ENCODE measurements at places on chromosomes 6 and 20.

DNA sequence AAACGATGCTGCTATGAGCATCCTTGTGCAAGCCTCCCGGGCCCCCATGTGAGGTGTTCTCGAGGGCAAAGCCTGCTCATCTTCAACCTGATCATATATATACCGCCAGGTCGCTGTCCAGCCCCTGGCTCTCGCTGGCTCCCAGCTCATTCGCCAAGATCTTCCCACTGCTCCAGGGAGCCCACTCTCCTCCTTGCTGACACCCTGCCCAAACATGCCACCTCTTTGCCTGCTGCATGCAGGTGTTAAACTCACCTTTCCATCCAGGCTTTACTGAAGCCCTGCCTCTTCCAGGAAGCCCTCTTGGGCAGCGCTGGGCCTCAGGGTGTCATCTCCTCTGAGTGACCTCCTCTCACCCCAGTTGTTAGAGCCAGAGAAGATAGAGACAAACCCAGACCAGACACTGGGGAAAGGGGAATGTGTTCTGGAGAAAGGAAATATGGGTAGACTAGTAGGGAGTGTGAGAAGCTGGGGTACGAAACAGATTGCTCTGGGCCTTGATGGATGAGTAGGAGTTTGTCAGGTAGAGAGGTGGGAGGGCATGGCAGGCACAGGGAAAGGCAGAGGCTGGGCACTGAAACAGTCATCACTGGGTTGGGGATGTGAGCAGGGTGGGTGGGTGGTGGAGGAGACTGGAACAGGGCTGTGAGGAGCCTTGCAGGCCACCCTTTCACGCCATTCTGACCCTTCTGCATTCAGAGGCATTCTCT, 1.2 kb upstream of the DLGAP4 start:
- no peak for DNase-seq

DNA sequence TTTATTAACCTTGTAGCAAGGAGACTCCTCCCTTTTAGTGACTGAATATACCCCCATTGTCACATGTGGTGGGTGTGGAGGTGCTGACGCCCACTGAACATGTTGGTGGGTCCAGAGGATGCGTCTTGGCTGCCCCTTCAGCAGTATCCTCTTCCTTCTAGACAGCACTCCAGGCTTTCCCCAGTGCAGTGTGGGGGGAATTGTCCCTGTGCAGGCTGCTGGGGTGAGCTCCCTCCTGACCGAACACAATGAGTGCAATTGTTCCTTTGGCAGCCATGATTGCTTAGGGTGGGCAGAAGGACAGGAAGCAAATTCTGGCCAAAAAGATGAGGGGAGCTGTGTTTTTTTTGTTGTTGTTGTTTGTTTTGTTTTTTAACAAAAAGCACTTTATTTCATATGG, 209.3 kb upstream of the PDE10A start:
- no peak for DNase-seq

DNA sequence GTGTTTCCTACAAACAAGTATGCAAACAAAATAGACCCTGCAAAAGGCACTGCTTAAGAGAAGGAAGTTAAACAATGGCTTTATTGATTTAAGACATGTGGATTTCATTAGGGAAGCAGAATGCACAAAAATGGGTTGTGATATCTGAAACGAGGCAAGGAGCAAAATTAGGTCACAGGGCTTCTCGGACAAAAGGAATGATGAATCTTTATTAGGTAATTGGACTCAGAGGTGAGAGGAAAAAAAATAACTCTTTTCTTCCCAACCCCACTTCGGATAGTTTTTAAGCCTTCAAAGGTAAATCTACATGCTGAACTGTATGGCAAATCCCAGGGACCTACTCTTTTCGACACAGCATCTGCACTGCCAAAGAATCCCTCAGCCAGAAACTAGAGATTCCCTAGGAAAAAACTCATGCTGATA, 183.0 kb upstream of the TAB2 start:
- no peak for DNase-seq

DNA sequence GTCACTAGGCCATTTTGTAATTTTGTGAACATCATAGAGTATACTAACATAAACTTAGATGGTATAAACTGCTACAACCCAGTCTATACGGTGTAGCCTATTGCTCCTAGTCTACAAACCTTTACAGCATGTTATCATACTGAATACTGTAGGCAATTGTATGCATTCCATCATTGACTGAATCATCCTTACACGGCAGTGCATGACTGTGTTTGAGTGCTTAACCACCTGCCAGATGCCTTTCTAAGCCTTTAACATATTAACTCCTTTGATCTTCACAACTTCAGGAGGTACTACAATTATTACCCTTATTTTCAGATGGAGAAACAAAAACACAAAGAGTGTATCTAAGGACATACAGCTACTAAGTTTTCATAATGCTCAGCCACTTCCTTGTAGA, 14.0 kb downstream of the DPPA5 start:
- DNase-seq = no peak
